ENCODE measurements at places on chromosomes 7 and 10.

GRCh38 chr7:17524746-17525145, 226.3 kb downstream of the AHR start:
- DNase-seq = no peak

DNA sequence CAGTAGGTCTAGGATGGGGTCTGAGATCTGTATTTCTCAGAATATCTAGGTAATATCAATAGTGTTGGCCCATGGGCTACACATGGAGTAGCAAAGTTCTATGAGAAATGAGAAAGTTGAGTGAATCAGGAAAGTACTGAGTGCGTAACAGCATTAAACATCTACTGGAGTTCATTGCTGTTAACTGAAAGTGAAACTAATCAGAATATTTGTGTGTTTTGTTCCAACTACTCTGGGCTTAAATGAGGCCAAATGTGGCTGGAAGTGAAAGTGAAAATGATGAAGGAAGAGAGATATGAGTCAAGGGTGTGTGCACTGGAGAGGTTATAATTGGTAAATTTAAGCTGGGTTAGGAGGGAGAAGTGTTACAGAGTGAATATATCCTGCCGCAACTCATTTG, 46.5 kb downstream of the TMEM106B start:
- no peak for DNase-seq

GRCh38 chr7:116522247-116522646, 2.6 kb upstream of the CAV1 start:
- no peak for DNase-seq

DNA sequence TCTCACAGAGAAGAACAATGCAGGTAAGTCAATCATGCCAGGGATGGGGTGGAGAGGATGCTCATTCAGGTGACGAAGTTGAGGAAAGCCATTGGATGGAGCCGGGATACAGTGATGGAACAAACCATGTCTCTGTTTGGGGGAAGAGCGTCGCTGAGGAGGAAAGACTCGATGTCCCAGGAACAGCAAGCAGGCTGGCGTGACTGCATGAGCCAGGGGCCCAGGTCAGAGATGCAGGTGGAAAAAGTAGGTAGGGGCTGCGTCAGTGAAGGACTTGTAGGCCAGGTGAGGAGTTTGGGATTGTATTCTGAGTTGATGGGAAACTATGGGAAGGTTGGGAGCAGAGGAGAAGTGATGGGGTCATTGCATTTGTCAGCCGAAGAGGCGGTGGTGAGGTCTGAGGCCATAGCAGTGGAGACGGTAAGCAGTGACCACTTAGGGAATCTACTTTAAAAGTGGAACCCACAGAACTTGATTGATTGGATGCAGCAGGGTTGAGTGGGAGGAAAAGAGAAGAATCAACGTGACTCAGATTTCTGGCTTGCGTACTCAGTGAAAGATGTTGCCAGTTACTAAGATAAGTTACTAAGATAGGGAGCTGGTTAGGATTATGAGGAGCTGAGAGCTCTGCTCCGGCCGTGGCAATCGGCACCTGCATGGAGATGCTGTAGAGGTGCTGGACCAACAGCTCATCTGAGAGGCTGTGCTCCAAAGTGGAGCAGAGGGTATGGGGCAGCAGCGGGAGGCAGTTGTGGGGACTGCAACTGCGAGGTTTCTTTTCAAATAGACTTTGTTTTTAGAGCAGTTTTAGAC, 12.5 kb upstream of the IL2RA start:
- DNase-seq = no peak

GRCh38 chr7:41507686-41508268, 195.1 kb downstream of the INHBA start:
- DNase-seq = no peak

DNA sequence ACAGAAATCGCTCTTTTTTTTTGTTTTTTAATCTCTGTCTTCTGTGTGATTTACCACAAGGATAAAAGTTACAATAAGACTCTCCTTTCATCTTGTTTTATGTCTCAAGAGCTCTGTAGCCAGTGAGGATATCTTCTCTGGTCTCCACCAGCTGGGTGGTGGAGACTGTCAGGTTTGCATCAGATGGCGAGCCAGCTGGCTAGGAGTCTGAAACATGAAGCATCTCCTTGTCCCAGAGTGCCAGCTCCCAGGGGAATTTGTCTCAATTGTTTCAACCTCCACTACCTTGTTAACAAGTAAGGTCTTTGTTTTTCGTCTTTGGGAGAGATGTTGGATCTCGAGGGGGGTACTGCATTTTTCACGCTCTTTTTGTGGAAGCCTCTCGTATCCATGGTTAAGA, 47.3 kb downstream of the FRMPD2 start:
- peak; percentile 6 for DNase-seq

- no peak for DNase-seq
Measured at GRCh38 chr10:17914169-17915045, 37.3 kb upstream of the SLC39A12 start.

DNA sequence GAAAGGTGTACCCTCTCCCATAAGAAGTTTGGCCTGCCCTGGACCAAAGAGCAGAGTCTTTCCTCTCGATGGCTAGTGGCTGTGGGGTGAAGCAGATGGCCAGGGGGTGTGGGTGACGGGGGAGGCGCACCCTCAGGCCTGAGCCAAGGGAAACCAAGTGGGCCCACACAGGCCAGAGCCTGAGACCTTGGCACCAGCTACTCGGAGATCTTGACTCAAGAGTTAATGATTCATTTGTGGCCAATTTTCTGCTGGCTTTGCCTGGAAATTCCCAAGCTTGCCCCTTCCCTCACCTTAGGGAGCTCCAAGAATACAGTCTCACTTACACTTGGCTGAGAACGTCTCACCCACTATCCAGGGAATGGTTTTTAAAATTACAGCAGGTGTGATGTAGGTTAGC, 42.7 kb downstream of the ZMIZ1 start:
- DNase-seq = no peak

DNA sequence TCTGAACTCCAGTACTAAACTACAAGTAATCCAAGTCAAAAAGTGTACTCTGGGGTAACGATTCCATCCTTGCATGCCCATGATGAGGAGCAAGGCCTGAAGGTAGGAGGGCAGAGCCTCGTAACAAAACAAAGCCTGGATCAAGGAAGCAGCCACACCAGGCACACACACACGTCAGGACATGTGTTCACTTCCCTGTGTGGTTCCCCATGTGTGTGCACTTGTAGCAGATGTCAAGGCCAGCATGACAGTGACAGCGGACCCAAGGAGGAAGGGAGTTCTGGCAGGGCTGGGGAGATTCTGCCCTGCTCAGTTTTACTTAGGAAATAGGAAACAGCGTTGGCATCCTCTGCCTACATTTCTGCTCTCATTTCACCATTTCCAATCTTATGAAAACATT, 92.8 kb downstream of the ALOX5 start:
- DNase-seq = no peak

GRCh38 chr10:132804785-132805426, 19.0 kb upstream of the NKX6-2 start:
- no peak for DNase-seq

DNA sequence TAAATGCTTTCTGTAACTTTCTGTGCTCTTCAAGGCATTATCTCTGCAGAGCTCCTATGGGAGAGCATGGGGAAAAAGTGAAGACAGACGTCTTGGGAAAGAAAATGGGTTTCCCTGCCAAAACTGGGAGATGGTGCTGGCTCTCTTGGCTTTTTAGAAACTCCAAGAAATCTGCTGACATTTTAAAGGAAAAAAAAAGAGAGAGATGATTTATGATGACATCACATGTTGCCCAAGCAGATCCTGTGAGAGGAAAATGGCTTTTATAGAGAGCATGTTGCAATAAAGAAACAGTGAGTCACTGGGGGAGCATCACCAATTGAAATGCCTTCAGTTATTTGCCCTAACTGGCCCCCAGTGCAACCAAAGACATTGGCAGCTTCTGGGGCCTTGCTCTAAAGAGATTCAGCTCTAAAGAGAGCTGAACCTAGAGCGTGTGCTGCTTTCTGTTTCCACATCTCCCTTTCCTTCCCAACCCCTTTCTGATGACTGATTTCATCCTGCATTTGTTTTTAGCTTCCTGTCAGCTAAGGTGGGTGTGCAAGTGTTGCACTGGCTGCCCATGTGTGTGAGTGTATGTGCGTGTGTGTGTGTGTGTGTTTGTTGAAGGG, 37.7 kb downstream of the LRMDA start:
- DNase-seq = no peak

GRCh38 chr10:126868371-126868770, 36.9 kb upstream of the DOCK1 start:
- no peak for DNase-seq

GRCh38 chr10:17199351-17199804, 2.1 kb downstream of the TRDMT1 start:
- DNase-seq = peak; percentile 38

DNA sequence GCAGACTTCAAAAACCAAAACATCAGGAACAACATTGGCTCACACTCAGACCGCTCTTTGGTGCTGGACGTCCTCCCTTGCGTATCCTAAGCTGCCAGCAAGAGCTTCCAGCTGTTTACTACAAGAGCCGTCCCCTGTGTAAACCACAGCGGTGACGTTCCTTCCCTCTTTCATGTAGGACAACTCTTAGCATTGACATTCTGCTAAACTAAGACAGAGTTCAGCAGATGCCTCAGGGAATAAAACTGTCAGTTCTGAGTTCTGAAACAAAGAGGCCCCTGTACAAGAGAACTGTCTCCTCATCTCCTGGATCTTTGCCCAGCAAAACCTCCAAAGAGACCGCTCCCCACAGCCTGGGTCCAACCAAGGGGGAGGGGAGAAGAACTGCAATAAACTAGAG, 57.8 kb upstream of the OPALIN start:
- DNase-seq = no peak

- DNase-seq = no peak
Measured at GRCh38 chr7:2001601-2002442, 230.9 kb downstream of the MAD1L1 start.

DNA sequence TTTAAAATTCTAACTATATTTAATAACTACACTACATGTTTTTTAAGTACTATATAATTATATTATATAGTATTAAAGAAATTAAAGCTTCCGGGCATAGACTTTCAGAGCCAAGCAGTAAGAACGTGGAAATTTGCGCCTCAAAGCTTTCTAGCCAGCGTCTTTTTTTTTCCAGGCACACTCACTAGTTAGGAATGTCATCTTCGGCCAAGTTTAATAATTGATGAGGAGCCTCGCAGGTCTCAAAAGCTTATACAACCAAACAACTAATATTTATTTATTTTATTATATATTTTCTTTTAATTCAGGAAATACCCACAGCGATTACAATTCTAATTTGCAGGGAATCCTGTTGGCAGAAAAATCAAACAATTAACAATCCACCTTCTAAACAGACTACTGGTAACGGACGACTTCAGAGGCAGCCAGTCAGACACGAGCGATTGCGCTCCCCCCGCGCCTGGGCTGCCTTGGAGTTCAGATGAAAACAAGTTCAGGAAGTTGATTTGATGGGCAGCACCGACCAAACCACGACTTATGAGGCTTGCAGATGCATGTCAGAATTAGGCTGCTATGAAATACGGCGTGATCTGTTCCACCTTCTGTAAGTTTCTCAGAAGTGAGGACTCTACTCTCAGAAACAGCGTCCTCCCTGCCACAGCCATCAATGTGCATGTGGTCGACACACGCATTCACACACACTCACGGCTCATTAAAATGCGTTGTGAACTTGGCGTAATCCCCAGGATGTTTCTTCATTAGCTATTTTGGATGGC, 431.8 kb upstream of the MGMT start:
- no peak for DNase-seq

DNA sequence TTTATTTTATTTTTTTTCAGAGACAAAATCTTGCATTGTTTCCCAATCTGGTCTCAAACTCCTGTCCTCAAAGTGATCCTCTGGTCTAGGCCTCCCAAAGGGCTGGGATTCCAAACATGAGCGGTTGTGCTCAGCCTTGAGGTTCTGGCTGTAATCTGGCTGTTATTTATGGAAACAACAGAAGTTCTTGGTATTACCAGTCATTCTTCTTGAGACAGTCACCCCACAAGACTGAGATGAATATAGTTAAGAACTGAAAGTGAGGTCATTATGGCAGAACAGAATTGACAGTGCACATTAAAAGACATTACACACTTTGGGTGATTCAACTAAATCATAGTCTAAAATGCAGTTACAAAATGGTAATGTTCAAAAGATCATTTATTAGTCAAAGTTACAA, 719.5 kb downstream of the ZWINT start:
- no peak for DNase-seq

DNA sequence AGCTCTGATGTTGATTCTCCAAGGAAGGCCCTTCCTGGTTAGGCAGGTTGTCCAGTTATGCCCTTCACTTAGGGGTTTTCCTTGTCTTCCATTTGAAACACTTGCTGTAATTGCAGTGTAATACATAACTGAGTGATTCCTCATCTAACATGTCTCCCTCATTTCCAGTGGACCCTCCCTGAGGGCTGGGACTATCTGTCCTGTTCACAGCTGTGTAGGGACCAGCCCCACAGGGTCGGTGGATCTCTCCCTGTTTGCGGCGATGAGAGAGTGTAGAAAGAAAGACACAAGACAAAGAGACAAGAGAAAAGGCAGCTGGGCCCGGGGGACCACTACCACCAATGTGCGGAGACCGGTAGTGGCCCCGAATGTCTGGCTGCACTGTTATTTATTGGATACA, 135.9 kb upstream of the EEPD1 start:
- DNase-seq = no peak

GRCh38 chr10:113261611-113262091, 291.2 kb upstream of the HABP2 start:
- DNase-seq = no peak

- DNase-seq = no peak
Measured at GRCh38 chr10:118903691-118904090, 125.8 kb upstream of the NANOS1 start.

DNA sequence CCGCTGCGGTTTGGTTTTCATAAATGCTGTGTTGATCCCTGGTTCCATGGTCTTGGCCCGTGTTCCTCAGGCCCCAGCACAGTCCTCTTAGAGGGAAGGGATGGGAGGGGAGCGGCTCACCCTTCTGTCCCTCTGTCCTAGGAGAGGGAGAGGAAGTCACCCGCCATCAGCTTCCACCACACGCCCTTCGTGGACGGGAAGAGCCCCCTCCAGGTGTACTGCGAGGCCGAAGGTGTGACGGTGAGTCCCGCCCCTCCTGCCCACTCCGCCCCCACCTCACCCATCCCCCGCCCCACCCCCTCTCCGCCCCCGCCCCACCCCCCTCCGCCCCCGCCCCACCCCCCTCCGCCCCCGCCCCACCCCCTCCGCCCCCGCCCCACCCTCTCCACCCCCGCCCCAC, 37.5 kb upstream of the DPYSL4 start:
- DNase-seq = no peak

GRCh38 chr7:82677493-82677892, 233.9 kb upstream of the CACNA2D1 start:
- DNase-seq = no peak

DNA sequence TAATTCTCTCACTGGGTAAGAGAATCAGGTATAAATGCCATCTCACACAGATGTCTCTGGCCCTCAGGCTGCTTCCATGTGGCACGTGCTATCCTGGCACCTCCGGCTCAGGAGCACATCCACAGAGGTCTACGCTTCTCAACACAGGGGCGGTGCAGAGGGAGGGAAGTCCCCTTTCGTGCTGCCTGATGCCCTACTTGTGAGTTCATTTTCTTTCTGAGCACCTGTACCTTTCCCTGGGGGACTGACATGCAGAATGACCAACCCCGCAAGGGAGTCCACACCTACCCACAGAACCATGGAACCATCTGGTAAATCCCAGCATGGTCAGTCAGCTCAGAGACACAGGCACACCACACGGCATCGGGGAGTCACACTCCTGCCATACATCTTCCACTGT, 99.0 kb upstream of the SAMD8 start:
- DNase-seq = no peak

GRCh38 chr10:1672001-1672781, 65.1 kb downstream of the ADARB2 start:
- DNase-seq = no peak
